ENCODE measurements at places on chromosomes 3 and 15.

DNA sequence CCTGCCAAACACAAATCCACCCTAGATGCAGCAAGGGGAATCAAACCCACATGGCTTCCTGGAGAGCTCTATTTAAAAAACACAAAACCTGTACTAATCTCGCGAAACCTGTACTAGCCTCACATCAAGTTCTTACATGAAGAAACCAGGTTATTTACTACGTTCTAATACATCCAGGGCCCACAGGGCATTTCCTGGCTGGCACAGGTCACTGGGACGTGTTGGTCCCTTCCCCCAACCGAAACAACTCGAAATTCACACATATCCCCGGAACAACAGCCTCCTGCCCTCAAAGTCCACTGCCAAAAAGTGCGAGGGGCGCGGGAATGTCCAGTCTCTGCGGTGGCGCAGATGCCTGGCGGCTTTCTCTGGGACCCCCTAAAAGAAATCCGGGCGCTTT lies 955 bp downstream of the CDCP1 start:
- no peak for DNase-seq

DNA sequence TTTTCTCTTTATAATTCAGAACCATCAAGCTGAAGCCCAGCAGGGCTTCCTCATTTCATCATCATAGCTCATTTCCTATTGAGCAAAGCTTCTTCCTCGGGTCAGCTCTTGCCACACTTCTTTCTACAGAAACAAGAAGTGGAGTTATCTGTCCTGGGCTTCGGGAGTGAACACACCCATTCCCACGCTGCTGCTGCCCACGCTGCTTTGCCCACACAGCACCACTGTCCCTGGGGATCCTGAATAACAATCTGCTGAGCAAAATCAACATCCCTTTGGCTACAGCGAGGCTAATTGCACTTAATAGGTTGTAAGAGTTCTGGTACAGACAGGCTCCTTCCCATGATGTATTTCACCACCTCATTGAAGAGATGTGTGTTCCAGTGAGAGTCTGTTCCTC lies 23.7 kb downstream of the CEP19 start:
- DNase-seq: no peak

DNA sequence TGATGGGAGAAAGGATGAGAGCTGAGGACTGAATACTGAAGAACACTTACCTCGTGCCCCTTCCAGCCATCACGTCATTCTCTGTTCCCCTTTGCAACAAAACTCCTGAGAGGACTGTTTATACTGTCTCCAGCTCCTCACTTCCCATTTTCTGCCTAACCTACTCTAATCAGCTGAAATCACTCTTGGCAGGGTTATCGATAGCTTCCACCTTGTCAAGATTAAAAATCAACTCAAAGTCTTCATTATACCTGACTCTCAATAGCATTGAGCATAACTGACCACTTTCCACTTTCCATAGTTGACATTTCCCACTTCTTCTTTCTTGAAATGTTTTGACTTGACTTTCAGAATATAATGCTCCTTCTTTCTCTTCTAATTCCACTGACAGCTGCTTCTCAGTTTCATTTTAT lies 4.3 kb downstream of the BTBD1 start:
- DNase-seq: no peak

GRCh38 chr15:74215958-74216357 lies 13.4 kb upstream of the STRA6 start:
- DNase-seq: no peak

GRCh38 chr3:158911586-158911985 lies 109.7 kb downstream of the MFSD1 start:
- no peak for DNase-seq

- no peak for DNase-seq
Measured at GRCh38 chr3:61899700-61900462, 338.5 kb downstream of the PTPRG start.

- no peak for DNase-seq
Measured at GRCh38 chr3:100900671-100901335, 92.4 kb downstream of the ABI3BP start.
